Vagina (tissue), 2 donors: ENCODE measurements at places on chromosomes 12 and 14.

- no peak for DNase-seq
These were observed 68.9 kb upstream of the USP44 start for GRCh38 chr12:95620171-95620570.

- DNase-seq, result no peak
These were observed 90.9 kb downstream of the MED13L start for GRCh38 chr12:116186482-116187150.

DNA sequence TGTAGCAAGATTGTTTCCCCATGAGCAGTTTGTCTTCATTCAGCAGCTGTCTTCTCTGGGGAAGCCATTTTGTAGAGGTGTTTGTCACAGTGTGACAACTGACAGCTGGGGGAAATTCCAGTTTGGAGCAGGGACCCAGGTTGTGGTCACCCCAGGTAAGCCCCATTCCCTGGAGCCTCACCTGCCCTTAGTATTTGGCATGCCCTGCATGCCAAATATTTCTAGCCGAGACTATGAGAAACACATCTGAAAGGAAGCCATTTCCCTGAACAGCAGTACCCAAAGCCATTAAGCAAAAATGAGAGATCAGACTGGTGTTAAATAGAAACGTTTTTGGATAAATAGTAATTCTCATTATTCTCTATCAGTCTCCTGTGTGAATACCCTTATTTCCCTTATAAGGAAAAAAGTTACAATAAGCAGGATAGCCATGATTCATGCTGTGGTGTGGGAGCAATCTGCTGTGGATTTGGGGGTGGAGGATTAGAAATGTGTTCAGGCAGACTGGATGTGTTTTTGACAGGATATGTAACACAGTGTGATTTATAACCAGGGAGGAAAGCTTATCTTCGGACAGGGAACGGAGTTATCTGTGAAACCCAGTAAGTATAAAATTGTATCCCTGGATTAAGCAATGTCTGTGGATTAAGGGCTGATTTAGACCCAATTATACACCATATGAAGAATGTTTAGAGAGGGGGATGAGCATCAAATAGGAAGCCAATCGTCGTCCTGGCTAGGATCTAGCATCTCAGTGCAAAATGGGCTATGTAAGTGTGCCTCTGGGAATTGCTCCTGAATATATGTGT lies 68.9 kb downstream of the DAD1 start:
- no peak for DNase-seq

GRCh38 chr12:103680591-103681141 lies 93.6 kb downstream of the STAB2 start:
- no peak for DNase-seq

GRCh38 chr12:75722714-75723200 lies 211.3 kb upstream of the KRR1 start:
- DNase-seq, result no peak

- no peak for DNase-seq
These were observed at the start of gene SLC25A21 for GRCh38 chr14:37172024-37172869. Gene SLC25A21 (minus strand): TSS chr14:37172606.

DNA sequence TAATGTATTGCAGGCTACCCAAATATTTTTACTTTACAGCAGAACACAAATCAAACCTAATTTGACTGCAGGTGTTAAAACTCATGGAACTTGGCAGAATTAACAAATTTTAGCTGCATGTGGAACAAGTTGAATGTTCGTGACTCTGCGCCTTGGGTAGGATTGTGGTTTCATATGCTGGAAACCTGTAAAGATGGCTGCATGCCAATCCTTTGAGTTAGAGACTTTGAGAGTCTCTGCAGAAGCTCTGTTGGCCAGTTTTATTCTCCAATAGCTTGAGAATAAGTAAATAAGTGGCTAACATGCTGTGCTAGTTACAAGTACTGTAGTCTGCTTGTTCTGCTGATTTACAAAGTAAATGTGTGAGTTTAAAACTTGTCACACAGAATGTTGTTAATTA lies 77.8 kb downstream of the PDE6H start:
- DNase-seq, result no peak

GRCh38 chr14:22998329-22999012 lies 11.5 kb downstream of the C14orf93 start:
- DNase-seq, result no peak

DNA sequence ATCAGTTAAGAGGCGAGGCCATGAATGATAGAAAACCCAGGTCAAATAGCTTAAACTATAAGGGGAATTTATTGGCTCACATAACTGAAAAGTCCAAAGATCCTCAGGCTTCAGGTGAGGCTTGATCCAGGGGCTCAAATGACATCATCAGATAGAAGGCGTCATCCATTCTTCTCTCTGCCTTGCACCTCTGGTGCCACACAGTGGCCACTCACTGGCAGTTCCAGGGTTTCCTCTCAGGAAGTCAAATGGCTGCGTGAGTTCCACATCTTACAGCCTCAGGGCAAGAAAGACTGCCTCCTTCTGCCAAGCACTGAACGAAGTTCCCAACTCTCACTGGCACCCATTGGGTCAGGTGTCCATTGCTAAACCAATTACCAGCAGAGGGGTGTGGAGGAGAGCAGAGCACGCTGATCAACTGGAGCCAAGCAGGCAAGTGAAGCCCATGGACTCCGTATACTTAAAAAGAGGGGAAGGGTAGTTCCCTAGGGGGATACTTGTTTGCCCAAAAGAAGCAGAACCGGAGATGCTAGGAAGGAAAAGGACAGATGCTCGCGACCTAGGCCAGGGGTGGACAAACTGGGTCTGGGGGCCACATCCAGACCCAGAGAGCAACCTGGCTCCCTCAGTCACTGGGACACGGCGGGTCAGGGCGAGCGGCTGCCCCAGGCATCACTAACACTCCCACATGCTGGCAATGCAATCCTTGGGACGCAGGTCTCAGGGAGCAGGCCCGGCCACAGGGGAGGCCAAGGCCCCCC lies 69.3 kb downstream of the SERPINA3 start:
- no peak for DNase-seq

GRCh38 chr12:102708108-102708507 lies 208.9 kb downstream of the PAH start:
- no peak for DNase-seq

DNA sequence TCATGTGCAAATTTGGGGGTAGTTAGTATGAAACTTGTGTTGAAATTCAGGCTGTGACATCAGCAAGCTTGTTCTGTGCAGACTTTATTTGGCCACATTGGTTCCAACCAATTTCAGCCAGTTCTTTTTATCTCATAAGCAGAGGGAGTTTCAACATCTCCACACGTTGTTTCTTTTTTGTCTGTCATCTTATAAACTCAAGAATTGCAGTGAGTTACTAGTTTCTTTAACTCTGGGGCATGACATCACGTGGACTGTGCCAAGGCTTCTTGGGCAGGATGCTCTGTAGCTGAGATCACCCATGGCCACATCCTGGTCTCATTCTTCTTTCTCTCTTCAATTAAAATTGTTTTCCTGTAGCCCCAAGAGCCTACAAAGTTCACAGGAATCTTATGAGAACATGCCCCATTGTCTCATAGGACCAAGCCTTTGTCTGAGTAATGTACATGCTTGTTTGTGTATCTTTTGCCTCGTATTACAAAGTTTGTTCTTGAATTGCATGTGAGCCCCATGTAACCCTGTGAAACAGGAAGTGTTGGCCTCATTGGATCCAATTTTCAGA lies 982.0 kb upstream of the TMEM132C start:
- DNase-seq, result no peak

DNA sequence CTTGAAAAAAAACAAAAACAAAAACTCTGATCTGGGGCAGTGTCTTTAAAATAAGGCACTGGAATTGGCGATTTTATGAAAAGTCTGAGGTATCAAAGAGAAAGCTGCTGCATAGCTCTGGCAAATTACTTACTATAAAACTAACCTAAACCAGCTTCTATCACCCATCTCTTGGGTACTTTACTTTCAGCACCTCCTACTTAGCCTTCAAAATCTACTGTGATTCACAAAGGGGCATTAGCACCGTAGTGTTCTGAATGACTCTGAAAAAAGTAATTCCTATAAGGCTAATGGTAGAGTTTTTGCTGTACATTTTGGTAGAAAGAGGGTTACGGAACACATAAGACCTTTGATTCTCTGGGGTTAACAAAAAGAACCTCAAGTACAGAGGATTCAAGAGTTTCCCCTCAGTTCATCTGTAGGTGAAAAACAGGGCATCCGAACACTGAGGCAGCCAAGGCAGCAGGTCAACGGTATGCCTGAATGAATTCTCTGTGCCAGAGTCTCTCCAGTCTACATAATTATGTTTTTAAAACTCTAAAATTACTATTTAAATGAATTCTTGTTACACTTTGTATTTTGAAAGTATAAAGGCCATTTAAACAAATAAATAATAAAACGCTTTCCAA lies 101.5 kb downstream of the ELK3 start:
- no peak for DNase-seq

- no peak for DNase-seq
These were observed 10.7 kb downstream of the STAC3 start for GRCh38 chr12:57240066-57240921.

- DNase-seq, result no peak
These were observed 1.1 kb upstream of the PRKAG1 start for GRCh38 chr12:49019443-49020324.

DNA sequence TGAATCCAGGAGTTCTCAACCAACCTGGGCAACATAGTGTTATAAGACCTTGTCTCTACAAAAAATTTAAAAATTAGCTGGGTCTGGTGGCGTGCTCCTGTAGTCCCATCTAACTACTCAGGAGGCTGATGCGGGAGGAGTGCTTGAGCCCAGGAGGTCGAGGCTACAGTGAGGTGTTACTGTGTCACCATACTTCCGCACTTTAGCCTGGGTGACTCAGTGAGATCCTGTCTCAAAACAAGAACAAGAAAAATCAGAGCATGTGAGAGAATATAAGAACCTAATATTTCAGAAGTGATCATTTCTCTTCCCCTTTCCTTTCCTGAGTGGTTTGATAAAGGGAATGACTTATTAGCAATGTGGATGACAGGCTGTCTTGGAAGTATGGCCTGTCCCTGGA lies 9.5 kb downstream of the TRAF3 start:
- no peak for DNase-seq

- no peak for DNase-seq
These were observed 34.4 kb upstream of the P2RX4 start for GRCh38 chr12:121175383-121176119.

GRCh38 chr14:67892466-67893100 lies 73.0 kb downstream of the RAD51B start:
- DNase-seq, result no peak

DNA sequence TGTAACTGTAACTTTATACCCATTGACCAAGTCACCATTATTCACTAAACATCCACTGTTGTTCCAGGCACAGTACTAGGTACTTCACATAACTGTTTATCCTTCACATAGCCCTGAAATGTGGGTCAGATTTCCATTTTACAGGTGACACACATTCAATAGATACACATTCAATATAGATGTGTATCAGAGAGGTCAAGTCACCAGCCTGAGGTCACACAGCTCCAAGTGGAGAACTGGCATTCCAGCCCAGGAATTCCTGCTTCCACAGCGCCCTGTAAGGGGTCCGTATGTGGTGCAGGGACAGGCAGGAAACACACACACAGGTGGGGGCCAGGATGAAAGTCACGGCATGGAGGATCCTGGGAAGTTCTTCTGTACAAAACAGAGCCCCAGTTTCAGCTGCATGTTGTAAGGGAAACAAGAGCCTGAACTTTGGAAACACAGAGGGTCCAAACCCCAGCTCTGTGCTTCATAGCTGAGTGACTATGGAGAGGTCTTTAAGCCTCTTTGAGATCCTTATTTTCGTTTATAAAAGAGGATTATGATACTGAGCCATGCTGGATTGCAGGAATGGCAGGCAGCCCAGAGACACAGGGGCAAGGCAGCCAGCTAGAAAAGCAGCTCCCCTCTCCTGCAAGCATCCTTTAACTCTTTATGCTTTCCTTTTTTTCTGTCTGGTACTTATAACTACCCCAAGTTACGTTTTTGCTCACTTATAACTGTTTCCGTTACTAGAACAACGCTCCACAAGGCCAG lies 50.3 kb upstream of the DICER1 start:
- DNase-seq, result no peak
